Femur (tissue), 1 donor: ENCODE measurements at places on chromosomes 7 and 10.

- DNase-seq = no peak
Measured at GRCh38 chr10:103067956-103068355, 125.1 kb downstream of the NT5C2 start.

- DNase-seq = peak; percentile 50
Measured at GRCh38 chr7:144437370-144438191, 34.1 kb upstream of the NOBOX start.

- DNase-seq = no peak
Measured at GRCh38 chr10:29055101-29055500, 233.8 kb upstream of the LYZL1 start.

- no peak for DNase-seq
Measured at GRCh38 chr7:46393142-46393541, 472.1 kb upstream of the IGFBP3 start.

GRCh38 chr7:72337390-72338167, 74.6 kb downstream of the CALN1 start:
- no peak for DNase-seq

- no peak for DNase-seq
Measured at GRCh38 chr10:97076781-97077180, 109.0 kb downstream of the SLIT1 start.

GRCh38 chr7:98970016-98970615, 91.8 kb downstream of the TRRAP start:
- DNase-seq = peak; percentile 46

GRCh38 chr10:92695679-92696605, 6.2 kb downstream of the HHEX start:
- no peak for DNase-seq

GRCh38 chr10:110600487-110601101, 33.1 kb downstream of the SMC3 start:
- no peak for DNase-seq

- DNase-seq = peak; percentile 36
Measured at GRCh38 chr7:127798023-127798422, 146.0 kb downstream of the SND1 start.

- no peak for DNase-seq
Measured at GRCh38 chr7:36686499-36686898, 37.8 kb downstream of the AOAH start.

DNA sequence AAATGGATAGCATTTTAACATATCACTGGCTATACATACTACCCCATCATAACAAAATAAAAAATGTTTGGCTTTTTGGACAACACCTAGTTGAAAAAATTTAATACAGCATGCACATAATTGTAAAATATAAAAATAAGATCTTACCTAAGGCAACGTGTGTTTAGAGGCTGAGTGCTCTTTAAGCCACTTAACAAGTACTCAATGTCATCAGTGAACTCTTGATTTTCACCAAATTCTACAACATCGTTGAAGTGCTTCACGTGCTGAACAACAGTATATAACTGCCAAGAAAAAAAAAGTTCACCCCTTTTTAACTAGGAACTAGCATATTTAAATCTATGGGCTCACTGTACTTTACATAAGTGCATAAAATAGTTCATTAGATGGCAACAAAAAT, 49.5 kb downstream of the WAPL start:
- DNase-seq = no peak

DNA sequence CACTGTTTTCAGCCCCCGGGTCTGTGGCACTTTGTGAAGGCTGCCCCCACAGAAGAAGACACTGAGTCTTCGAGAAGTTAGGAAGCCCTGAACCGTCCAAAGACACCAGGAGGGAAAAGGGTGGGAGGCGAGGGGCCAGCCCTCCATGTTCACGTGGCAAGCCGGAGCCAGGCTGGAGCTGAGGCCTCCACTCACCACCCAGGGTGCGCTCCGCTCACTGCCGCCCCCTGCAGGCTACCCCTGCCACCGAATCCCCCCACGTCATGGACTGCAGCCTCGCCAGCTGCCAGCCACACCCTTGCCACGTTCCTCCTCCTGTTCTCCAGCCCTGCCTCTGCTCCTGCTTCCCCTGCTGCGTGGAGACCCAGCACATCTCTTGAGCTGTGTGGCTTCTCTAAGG, 59.0 kb upstream of the EN2 start:
- no peak for DNase-seq
